ENCODE measurements at places on chromosomes 5 and 9.

GRCh38 chr5:67578011-67578410, 381.4 kb upstream of the CD180 start:
- no peak for DNase-seq

DNA sequence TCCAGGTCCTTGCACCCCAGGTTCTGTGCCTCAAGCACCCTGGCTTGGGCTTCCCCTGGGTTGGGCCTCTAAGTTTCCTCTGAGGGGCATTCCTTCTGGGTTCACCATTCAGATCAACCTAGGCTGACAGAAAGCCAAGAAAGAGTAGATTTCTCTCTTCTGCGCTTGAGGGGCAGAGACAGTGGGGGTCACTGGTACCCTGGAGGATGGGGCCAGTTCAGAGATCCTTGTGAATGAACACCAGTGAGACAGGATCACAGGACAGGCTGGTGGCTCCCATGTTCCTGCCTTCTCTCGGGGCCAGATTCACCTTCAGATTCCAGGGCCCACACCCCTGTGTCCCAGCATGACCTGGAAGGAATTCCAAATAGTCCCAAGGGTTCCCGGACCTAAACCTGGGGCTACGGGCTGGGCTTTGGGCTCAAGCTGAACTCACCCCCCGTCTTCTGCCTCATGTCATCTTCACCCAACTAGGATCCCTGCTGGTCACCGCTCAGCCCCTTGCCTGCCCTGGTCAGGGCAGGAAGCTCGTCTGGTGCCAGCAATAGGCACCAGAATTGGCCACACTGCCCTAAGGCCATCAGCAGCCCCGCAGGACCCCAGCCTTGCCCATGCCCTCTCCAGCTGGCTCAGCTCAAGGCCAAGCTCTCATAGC, 91.8 kb upstream of the MVB12B start:
- no peak for DNase-seq

DNA sequence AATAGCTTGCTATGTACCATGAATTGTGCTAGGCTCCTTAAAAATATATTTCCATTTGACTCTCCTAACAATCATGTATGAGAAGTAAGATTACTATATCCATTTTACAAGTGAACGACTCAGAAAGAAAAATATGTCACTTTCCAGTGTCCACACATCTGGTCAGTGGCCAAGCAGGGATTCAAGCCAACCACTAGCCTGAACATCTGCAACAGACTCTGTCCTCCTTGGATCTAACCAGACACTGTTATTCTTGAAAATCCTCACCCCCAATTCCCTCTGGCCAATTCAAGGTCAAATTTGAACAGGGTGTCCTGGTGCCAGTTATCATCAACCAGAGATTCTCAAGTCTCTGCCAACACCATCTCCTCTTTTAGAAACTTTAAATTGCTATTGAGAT, 344.1 kb upstream of the WWC1 start:
- no peak for DNase-seq

DNA sequence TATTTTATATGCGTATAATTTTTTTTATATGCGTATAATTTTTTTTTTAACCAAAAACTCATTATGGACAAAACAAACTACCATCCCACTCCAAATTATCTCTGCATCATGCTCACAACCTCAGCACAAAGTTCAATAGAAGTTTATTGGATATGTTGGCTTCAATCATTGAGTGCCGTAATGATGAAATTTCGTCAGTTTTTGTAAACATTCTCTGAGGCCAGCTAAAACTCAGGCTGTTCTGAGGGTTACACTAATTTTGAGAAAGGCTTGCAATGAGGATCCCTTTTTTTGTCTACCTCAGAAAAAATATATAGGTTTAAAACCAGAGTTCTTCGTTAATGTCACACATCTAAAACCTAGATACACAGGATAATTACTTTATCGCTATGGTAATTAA, 1253.2 kb downstream of the EFNA5 start:
- no peak for DNase-seq

GRCh38 chr5:17185773-17186172, 31.7 kb upstream of the BASP1 start:
- DNase-seq: no peak

DNA sequence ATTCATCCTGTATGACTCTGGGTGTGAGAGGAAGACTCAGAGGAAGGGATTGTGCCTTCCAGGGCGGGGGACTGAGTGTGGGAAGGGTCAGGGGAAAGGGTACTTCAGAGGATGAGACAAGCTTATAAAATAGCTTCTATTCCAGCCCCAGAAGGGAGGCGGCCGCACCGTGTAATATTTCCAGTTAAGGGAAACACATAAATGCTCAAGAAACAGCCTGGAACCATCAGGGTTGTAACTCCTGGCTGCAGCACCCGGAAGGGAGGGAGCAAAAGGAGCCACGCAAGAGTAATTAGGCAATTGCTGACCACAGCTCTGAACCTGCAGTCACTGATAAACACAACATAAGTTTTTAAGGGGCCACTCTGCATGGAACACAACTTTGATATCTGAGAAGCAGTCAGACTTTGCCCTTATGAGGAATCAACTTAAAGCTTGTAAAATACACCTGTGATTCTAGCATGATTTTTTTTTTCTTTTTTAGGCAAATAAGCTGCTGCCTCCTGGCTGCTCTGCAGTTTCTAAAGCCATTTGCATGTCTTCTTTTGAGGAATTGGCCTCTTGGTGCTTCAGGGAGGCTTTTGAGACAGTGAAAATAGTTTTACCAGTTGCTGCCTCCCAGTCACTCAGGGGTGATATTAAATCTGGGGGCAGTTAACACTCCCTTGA, 382.7 kb downstream of the ENC1 start:
- DNase-seq: no peak

- DNase-seq: no peak
Measured at GRCh38 chr5:96703384-96703920, 41.3 kb downstream of the CAST start.

DNA sequence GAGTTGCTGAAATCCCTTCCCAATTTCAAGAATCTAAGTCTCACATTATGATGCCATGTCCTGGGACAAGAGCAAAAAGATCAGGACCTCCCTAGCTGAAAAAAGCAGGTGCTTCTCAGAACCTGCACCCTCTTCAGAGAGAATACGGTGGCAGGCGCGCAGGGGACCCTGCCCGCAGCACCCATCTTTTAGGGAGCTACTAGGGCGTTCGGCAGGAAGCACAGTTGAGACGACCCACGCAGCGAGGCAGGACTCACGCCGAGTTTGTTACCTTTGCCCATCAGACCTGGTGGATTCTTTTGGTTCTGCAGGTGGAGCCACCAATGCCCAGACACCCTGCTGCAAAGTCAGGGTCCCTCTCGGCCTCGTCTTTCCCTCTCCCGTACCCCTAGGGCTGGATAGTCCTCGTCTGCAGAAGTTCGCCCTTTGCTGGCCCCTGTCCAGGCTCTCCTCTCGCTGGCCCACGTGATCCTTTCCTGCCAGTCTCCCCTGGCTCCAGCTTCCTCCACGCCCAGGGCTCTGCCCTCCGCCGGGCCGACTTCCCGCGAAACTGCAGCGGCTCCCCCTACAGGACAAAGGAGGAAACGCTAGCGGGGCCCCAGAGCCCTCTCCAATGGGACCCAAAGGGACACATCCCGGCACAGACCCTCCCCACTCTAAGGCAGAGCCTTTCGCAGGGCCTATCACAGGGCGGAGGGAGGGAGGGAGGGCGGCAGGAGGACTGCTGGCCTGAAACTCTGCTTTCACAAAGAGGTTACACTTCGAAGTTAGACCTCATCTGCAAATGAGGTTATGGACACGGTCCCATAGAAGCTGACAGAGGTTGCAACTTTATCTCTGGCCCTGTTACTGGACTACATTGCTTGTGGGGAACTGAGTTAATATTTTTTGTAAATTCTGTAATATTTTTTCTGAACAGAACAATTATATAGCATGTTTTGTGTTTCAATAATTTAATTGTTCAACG, 28.8 kb downstream of the TMEM174 start:
- DNase-seq: peak; percentile 43

DNA sequence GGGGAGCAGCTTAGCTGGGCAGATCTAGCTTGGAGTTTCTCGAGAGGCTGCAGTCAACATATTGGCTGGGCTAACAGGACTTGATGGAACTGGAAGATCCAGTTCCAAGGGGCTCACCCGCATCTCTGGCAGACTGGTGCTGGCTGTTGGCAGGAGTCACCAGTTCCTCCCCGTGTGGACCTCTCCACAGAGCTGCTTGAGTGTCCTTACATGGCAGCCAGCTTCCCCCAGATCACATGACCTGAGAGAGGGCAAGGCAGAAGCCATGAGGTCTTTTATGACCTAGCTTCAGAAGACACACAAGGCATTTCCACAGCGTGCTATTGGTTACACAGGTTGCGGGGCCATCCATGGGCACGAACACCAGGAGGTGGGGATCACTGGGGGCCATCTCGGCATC, 26.4 kb upstream of the RXRA start:
- DNase-seq: no peak

- no peak for DNase-seq
Measured at GRCh38 chr5:115888027-115888426, 46.3 kb downstream of the AP3S1 start.

GRCh38 chr5:72040513-72040912, 66.8 kb upstream of the MAP1B start:
- no peak for DNase-seq

GRCh38 chr9:76756941-76757673, 7.1 kb upstream of the PCA3 start:
- DNase-seq: no peak

GRCh38 chr9:75593920-75594319, 296.6 kb upstream of the PCSK5 start:
- DNase-seq: no peak

GRCh38 chr9:137880976-137881530, 3.5 kb downstream of the CACNA1B start:
- no peak for DNase-seq

GRCh38 chr9:122070728-122071515, 22.2 kb downstream of the TTLL11 start:
- no peak for DNase-seq

- DNase-seq: no peak
Measured at GRCh38 chr9:137816531-137817235, 60.9 kb upstream of the CACNA1B start.

GRCh38 chr5:95718203-95718602, 12.9 kb upstream of the RHOBTB3 start:
- no peak for DNase-seq

- no peak for DNase-seq
Measured at GRCh38 chr9:15915711-15916110, 362.9 kb downstream of the CCDC171 start.

GRCh38 chr9:75105841-75106240, 17.5 kb downstream of the OSTF1 start:
- DNase-seq: no peak

- no peak for DNase-seq
Measured at GRCh38 chr5:37054391-37054790, 177.8 kb downstream of the NIPBL start.

- DNase-seq: no peak
Measured at GRCh38 chr9:137273611-137274320, 3.8 kb upstream of the TOR4A start.

All from T-helper 1 cell (primary cell).